Gastrocnemius medialis (tissue), 4 donors: ENCODE measurements at places on chromosomes 7 and 10.

DNA sequence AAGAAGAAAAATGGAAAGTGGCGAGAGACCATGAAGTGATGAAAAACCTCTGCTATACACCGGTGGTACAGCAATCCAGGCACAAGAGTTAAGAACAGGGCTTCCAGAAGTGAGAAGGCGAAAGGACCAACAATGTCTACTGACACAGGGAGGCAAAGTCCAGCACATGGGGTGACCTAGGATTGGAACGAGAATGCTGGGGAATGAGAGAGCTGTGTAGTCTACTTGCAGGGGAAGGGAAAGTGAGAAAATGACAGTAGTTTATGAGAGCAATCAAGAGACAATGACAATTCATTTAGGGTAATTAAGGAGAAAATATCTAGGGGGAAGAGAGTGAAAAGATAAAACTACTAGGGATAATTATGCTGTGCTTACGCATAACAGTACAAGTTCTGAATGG is 169.2 kb downstream of the SLC25A13 start:
- DNase-seq = no peak

DNA sequence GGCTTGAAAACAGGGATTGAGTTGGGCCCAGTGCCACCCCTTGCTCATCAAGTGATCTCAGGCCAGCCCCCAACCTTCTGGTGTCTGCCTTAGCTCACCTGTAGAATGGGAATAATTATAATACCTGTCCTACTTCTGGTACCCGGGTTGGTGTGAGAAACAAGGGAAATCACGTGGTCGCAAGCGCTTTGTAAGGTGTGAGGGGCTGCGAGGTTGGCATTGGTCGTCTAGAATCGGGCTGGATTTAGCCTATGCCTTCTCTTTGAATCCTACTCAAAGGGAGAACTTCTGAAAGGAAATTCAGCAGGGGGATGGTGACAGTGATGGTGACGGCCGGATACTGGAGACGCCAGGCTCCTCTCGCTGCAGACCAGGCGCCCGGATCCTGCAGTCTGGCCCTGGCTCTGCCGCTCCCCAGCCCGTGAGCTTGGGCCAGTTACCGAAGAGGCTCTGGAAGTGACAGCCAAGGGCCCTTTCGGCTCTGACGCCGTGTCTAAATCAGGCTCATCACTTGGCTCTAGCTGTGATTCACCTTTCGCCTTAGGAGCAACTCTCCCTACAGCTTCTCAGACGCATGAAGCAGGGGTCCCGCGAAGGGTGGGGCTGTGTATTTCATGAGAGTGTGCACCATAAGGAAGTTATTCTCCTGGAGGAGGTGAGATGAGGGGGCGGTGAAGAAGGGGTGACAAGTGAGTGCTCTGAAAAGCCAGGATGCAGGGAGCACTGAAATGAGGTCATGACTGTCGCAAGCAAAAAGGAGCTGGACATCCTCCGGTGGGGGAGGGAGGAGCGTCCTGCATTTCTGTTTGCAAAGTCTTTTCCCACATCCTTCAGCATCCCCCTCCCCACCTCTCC is 4.0 kb upstream of the CREB5 start:
- peak; percentile 75 for DNase-seq

DNA sequence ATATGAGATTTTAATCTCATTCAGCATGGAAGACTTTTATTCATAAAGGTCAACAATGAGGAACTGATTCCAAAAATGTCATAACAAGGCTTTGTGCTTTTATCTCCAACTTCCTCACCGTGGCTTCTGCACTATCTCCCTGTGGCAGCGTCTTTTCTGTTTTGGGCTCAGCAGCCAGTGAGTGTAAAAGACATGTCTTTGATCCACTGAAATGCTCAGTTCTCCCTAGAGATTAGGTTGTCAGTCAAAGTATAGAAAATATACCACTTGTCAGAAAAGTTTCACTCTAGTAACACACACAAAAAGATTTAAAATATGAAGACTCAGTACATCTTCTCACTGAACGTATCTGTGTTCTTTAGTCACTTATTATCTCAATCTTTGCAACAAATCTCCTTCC is 901.8 kb upstream of the ZWINT start:
- no peak for DNase-seq

GRCh38 chr7:7953806-7954205 is 14.8 kb upstream of the GLCCI1 start:
- DNase-seq = no peak

GRCh38 chr7:138752518-138753149 is 45.2 kb upstream of the TMEM213 start:
- peak; percentile 25 for DNase-seq

DNA sequence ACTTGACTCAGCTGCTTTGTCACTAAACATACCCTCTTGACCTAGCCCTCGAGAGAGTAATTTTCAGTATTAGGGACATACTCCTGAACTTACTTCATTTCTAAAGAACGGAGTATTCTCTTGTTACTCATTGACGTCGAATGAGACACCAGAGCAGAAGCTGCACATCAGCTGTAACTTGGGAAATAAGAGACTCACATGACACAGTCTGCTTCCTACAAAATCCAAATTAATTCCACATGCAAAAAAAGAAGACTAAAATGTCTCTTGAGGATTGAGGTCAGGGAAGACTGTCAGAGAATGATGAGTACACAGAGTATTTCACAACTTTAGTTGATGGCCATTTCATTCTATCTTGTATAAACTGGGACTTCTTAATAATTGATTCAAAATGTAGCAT is 114.7 kb upstream of the EGFR start:
- DNase-seq = no peak

DNA sequence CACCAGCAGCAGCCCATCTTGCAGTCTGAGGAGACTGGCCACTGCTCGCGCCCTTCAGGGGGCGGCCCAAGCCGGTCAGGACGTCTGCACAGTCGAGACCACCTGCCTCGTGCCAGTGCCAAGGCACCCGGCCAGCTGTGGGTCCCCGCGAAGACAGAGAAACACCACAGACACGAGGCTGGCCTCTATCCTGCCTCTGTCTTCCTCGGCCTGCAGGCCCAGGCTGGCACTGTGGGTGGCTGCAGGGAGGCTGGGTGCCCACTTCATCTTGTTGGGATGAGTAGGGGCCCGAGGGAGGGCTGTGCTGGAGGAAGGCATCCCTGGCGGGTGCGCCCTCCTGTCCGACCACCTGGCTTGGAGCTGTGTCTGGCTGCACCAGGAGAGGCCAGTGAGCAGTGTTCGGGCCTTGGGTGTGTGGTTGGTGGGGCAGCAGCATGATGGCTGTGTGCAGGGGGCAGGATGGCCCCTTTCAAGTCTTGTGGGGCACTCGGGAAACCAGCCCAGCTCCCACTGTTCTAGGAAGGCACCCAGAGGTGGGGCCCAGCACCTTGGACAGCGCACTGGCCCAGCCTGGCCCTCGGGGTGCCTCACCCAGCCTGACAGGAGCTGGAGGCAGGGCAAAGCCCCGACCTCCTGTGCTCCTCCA is 7.3 kb downstream of the DPYSL4 start:
- no peak for DNase-seq

DNA sequence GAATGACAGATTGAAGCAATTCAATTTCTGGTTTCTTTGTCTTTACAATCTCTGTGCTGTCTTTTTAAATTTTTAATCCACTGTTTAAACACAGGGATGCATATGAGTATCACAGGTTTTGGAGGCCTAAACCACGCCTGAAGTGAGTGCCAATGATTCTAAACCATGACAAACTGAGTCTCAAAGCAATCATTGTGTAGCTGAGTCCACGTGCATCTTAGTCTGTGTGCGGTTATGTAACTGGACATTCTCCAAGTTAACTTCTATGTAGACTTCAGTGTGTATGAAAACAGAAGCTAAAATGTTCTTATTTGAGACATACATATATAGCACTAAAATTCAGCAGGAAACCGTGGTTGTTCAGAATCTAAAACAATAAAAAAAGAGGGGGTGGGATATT is 79.3 kb upstream of the ST8SIA6 start:
- no peak for DNase-seq

- no peak for DNase-seq
These were observed 61.8 kb upstream of the SP4 start for GRCh38 chr7:21365866-21366624.

DNA sequence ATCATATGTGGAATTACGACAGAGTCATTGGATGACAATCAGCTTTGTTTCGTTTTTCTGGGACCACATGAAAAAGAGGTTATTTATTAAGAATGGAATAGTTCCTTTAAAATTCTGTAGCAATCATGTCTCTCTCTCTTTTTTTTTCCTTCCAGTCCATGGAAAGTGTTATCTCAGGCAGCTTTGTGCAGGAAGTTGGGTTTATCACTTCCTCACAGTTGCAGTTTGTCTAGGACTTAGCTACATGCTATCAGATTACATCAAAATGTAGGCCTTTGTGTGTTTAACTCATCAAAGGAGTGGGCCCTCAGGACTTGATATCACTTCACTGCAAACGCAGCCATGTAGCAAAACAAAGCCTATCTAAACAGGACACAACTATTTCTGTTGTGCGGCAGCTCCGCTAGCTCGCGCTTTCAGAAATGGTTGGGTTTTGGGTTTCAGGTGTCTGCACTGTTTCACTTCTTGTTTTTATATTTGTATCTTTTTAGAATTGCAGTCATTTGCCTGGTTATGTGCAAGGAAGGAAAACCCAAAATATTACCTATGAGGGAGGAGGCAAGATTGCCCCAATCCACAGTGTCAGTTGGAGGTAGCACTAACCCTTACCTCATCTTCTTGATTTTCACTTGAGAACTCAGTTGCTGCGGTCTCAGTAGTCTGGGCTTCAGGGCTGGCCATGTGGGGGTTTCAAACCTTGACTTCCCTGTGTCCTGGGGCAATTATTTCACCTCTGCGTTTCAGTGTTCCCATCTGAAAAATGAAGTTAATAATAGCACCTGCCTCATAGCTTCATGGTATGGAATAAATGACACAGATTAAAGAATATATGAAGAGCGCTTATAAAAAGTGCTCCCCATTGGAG is 66.7 kb downstream of the HHEX start:
- DNase-seq = no peak

GRCh38 chr10:119368991-119369869 is 161.9 kb downstream of the GRK5 start:
- DNase-seq = no peak

- no peak for DNase-seq
These were observed 13.1 kb downstream of the CCNY start for GRCh38 chr10:35349389-35349915.

DNA sequence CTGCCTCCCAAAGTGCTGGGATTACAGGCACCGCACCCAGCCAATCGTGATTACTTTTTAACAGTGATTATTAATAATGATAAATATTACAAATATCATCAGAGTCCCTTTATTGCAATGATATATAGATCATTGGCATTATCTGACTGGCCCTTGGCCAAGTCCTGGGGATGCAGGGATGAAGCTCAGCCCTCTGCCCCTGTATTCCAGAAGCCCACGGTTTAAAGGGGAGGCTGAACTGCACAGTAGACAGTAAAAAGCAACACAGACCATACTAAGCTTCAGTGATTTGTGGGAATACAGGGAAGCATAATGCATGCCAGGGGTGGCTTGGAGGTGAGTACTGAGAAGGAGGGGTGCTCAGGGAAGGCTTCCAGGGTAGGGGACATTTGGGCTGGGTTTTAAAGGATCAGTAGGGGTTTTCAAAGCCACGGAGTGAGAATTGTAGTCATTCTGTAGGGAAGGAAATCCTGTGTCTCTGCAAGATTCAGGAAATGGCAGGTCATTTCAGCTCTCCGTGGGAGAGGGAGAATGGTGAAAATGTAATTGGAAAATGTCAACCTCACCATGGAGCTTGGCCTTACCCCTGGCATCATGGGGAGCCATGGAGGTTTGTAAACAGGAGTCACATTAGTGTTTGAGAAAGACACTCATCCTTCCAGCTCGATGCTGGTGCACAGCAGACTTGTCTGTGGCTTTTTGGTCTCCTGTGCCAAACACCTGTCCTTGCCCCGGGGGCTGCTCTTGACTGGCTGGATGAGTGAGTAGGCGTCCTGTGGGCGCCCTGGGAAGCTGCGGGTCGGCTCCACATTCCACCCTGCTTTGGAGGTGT is 8.8 kb downstream of the ADAMTS14 start:
- DNase-seq = no peak

- no peak for DNase-seq
These were observed 458.2 kb upstream of the KLF6 start for GRCh38 chr10:4243169-4243568.

GRCh38 chr10:101558671-101559595 is 29.1 kb downstream of the POLL start:
- DNase-seq = no peak

DNA sequence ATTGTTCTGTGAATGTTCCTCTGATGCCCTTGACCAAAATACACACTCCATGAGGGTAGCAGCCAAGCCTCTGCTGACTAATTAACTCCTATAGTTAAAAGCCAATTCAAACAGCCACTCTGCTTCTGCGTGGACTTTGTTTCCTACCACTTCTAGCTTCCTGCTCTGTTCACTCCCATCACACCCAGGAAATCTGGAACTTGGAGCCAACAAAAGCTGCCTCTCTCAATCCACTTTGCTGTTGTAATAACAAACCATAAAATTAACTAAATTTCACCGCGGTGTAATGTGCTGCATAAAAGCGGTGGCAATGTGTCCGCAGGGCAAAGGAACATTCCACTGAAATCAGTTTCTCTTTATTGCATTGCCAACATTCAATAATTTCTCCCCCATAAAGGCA is 239.5 kb downstream of the PLXNA4 start:
- DNase-seq = no peak

- peak; percentile 88 for DNase-seq
These were observed at the start of gene ADO for GRCh38 chr10:62804356-62805230. TSS of gene ADO (plus strand) at chr10:62804720. CDS start at chr10:62805060, 340 bp downstream.

DNA sequence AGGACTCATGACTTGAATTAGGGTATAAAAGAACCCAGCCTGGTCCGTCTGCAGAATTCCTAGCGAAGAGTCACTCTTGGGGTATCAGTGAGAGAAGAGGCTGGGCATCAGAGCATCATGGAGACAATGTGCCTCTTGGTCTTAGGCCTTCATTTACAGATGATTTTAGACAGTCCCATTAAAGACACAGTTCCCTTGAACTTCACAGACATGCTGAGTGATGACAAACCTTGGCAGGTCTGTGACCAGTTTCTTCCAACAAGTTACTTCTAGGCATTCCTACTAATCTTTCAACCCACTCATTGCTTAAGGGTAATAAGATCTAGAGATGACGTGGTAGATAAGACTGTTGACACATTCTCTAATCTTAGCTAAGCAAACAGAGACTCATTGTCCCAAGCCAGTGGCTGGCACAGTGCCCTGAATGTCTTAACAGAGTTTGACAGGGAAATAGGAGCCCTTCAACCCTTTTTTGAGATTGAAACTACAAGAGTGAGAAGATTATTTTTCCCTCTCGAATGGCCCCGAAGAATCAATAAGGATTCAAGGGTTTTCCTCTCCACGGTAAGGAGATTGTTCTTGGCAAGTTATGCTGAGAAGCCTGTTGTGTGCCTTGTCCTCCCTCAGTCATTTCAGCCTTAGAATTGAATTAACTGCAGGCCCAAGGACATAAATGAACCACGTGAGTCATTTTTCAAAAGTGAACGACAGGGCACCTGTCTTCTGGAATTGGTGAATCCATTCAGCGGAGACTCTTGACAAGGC is 281.1 kb downstream of the CCDC3 start:
- peak; percentile 85 for DNase-seq

DNA sequence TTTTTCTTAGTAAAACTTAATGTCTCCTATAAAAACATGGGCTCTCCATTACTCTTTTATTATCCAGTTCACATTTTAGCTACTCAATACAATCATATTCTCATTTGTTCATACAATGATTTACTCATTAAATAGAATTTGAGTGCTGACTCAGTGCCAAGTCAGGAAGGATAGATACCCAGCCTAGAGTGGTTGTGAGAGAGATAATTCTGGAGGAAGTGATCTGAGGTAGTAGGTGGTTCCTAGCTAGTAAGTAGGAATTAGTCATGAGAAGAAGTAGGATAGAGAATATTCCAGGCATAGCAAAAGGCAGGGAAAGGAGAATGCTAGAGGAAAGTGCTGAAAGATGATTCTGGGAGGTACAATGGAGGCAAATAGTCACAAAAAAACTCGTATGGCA is 133.5 kb upstream of the MBL2 start:
- no peak for DNase-seq
